Activated naive CD8-positive, alpha-beta T cell treated with anti-CD3 and anti-CD28 coated beads for 36 hours (primary cell): ENCODE measurements at places on chromosomes 5 and 9. TPM values are rescaled to one million over a fixed set of nuclear protein-coding genes. Genes with fewer than 3 reads are reported as not detected.

Gene ACTBL2
- total RNA-seq: not detected

- H3K36me3 ChIP-seq: no peaks in the 10 kb centered on the region
- peaks cover 21% of the 10 kb centered on the region for H3K4me1 ChIP-seq
- no peak overlapping the region for H3K27ac ChIP-seq
- H3K27me3 ChIP-seq: peaks cover 15% of the 10 kb centered on the region
- no peak for DNase-seq
Measured at GRCh38 chr5:142584891-142585290, 101.0 kb downstream of the FGF1 start.

GRCh38 chr5:69450116-69450515 lies 35.2 kb downstream of the MARVELD2 start:
- H3K4me1 ChIP-seq: no peaks in the 10 kb centered on the region
- H3K27me3 ChIP-seq: no peaks in the 10 kb centered on the region
- no peak for DNase-seq
- H3K4me3 ChIP-seq: no peak overlapping the region
- H3K27ac ChIP-seq: no peak overlapping the region
- no peaks in the 10 kb centered on the region for H3K36me3 ChIP-seq

Gene ANXA2R
- 9.9 TPM for total RNA-seq

Gene ENHO
- total RNA-seq: 0.27 TPM

GRCh38 chr9:26170190-26170589 lies 491.9 kb upstream of the TUSC1 start:
- no peaks in the 10 kb centered on the region for H3K36me3 ChIP-seq
- no peaks in the 10 kb centered on the region for H3K4me1 ChIP-seq
- H3K27me3 ChIP-seq: no peaks in the 10 kb centered on the region

- H3K27ac ChIP-seq: no peak overlapping the region
- H3K27me3 ChIP-seq: peaks cover 33% of the 10 kb centered on the region
- no peak for DNase-seq
- H3K36me3 ChIP-seq: no peaks in the 10 kb centered on the region
Measured at GRCh38 chr5:77298146-77298545, 87.7 kb downstream of the PDE8B start.

DNA sequence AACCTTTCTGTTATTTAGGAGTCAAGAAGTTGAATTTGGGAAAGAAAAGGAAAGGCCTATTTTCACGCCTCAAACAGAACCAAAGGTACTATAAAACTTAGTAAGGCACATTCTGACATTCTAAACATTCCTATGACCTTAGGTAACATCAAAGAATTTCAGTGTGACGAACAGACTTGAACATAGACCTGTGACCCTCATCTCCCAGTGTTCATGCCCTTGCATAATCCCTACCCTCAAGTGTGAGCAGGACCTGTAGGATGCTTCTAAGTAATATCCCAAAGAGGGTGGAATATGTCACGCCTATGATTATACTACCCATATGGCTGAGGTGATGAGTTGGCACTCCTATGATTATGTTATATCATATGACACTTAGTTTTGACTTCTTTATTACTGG lies 540.9 kb downstream of the KIF4B start:
- H3K27me3 ChIP-seq: no peaks in the 10 kb centered on the region
- H3K36me3 ChIP-seq: no peaks in the 10 kb centered on the region
- no peak overlapping the region for H3K4me3 ChIP-seq
- no peak for DNase-seq
- H3K27ac ChIP-seq: no peak overlapping the region

DNA sequence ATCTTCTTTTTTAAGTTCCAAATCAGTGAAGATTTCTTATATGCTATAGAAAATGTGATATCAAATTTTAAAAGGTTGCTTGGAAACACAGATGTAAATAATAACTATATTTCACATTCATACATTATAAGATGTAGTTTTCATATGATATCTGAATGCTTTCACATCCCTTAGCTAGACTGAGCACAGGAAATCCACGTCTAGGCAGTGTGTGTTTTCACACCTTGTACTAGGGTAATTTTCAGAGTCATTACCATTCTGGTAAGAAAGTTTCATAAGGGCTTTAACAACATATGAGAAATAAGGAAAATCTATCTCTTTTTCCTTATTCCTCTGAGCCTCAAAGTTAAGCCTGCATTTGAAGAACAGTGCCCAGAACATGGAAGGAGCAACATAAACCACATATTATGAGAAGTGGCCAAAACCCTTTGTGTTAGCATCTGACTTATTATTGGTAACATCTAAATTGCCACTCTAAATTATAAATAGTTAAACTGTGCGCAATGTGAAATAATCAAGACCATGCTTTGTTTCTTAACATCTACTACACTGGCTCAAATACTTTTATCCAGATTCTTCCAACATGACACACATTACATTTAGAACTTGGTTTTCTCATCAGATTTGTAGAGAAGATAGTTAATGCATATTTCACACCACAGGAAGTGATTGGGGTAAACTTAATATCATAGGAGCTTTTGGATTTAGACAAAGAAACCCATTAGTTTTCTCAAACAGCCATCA lies 113.3 kb downstream of the PPP2R2B start:
- H3K4me1 ChIP-seq: peaks cover 7% of the 10 kb centered on the region
- H3K27me3 ChIP-seq: no peaks in the 10 kb centered on the region
- DNase-seq: no peak
- no peak overlapping the region for H3K27ac ChIP-seq

DNA sequence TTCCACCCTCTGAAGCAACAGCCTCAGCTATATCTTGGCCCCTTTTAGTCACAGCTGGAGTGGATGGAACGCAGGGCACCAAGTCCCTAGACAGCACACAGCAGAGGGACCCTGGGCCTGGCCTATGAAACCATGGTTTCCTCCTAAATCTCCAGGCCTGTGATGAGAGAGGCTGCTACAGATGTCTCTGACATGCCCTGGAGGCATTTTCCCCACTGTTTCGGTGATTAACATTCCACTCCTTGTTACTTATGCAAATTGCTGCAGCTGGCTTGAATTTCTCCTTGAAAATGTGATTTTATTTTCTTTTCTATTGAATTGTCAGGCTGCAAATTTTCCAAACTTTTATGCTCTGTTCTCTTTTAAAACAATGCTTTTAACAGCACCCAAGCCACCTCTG lies 384.8 kb downstream of the PRR16 start:
- no peaks in the 10 kb centered on the region for H3K27me3 ChIP-seq
- no peak for DNase-seq
- H3K36me3 ChIP-seq: no peaks in the 10 kb centered on the region

DNA sequence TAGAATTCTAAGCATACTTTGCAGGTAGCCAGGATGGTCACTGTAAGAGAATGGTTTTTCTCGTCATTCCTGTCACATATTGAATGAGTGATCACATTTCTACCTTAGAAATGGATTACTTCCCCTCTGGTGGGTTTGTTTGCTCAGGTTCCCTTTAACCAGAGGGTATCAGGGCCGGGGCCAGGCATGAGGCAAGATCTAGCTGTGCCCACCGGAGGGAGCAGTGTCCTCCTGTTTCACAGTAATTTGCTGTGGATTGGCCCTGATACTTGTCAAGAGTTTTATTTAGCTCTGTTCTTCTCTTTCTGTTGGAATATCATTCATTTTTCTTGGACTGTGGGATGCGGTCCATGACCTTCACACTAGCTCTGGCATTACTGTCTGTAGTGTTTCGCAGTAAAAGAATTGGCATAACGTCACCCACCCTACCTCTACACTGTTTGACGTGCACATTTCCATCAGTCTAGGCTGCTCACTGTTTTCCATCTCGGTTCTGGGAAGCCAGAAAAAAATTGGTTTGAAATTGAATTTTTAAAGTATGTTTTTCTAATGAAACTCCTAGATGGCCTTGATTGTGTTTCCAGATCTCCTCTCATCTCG lies 42.4 kb upstream of the ZBED3 start:
- H3K36me3 ChIP-seq: no peaks in the 10 kb centered on the region
- no peaks in the 10 kb centered on the region for H3K27me3 ChIP-seq
- H3K4me1 ChIP-seq: no peaks in the 10 kb centered on the region
- H3K27ac ChIP-seq: no peak overlapping the region

GRCh38 chr5:1554410-1554967 lies 30.7 kb upstream of the LPCAT1 start:
- no peaks in the 10 kb centered on the region for H3K27me3 ChIP-seq
- no peak for DNase-seq
- no peaks in the 10 kb centered on the region for H3K4me1 ChIP-seq
- no peak overlapping the region for H3K27ac ChIP-seq
- H3K4me3 ChIP-seq: no peak overlapping the region
- no peaks in the 10 kb centered on the region for H3K36me3 ChIP-seq

DNA sequence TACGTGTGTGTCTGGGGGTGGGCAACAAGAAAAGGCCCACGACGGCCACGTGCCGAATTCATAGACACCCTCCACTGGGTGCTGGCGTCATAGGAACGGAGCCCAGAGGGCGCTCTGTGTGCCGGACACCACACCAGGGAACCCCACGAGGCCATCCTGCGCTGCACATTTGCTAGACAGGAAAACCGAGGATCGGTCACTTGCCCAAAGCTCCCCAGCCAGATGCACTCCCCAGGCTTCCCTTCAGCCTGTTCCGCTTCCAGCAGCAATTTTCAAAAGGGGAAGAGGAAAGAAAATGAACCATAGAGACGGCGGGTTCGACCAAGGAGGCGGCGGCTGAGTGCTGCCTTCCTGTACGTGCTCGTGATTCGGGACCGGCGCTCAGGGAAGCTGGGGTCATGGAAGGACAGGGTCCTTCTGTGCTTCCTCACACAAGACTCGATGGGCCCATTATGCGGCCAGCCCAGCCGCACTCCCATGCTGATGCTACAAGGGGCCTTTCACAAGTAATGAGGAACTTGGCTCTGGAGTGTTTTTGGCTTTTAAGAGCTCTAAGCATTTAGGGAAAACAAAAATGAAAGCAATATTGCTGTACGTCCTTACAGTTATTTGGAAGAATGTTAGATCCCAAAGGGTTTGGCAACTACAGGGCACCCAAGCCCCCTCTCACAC lies 124.6 kb upstream of the SARDH start:
- no peak overlapping the region for H3K27ac ChIP-seq
- H3K4me3 ChIP-seq: no peak overlapping the region
- no peaks in the 10 kb centered on the region for H3K4me1 ChIP-seq
- no peak for DNase-seq
- H3K27me3 ChIP-seq: no peaks in the 10 kb centered on the region
- peaks cover 2% of the 10 kb centered on the region for H3K36me3 ChIP-seq
